IPS-NIHi11 (cell line): ENCODE measurements at places on chromosomes 12 and 14.

- DNase-seq: no peak
These were observed 183.5 kb upstream of the CAND1 start for GRCh38 chr12:67085699-67086098.

DNA sequence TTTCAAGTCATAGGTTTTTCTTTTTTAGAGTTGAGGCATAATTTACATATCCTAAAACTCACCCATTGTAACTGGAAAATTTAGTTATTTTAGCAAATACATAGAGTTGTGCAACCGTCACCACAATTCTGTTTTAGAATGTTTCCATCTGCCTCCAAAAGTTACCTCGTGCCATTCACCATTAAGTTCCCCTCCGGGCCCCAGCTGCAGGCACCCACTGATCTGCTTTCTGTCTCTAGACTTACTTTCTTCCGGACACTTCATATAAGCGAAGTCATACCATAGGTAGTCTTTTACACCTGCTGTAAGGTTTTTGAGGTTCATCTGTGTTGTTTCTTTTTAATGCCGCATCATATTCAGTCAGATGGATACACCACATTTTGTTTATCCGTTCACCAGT lies 28.7 kb downstream of the PPP2R5C start:
- DNase-seq: no peak

- DNase-seq: no peak
These were observed 72.0 kb downstream of the PPP2R5E start for GRCh38 chr14:63470962-63471793.

GRCh38 chr12:120654656-120655055 lies 14.2 kb downstream of the CABP1 start:
- DNase-seq: no peak

- DNase-seq: no peak
These were observed 1.7 kb upstream of the ANKRD33 start for GRCh38 chr12:51886021-51886710.

DNA sequence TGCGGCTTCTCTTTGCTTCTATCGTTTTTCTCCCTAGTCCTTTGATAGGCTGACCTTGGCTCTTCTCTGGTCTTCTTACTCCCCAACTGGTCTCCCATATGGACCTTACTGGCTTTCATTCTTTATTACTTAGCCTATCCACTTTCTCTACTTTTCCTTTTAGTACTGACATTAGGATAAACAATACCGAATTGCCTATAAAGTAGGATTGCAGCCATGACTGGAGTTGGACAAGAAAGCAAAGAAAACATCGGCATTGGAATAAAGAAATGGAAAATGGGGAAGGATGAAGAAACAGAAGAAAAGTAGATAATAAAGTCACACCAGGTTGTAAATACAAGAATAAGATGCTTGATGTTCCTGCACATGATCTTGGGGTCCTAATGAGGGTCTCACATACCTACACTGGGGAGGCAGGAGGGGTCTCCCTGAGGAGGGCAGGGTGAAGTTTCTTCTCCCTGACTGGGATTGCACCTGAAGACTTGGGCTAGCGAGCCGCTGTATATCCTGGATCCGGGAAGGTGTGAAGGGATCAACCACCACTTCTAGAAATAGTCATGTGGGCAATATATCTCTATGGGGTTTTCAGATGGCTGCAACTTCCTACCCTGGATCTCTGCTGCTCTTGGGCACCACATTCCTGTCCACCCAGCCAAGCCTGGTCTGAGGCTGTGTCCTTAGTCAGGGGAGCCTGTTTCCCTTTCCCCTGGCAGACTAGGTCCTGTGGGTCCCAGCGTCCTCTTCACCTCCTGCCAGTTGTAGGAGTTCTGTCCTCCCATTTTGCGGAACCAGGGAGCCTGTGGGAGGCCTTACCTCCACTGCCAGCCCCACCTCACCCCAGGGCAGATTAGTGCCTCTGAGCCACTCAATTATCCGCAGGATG lies 13.1 kb downstream of the NKX2-1 start:
- no peak for DNase-seq

DNA sequence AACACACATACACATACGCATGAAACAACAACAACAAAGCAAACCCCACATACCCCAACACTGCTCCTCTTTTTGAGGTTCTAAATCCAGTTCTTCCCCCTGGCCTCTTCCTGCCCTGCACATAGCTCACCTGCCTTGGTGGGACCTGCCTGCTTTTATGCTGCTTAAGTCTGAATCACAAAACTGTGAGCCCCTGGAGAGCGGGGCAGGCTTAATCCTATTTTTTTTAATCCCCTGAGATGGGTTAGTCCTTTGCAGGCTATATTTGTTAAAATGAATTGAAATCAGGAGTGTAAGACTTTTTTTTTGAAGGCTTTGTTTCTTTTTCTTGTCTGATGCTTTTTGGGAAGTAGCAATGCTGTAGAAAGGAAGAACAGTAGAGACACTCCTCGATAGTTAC lies 84.6 kb upstream of the MAX start:
- DNase-seq: no peak

DNA sequence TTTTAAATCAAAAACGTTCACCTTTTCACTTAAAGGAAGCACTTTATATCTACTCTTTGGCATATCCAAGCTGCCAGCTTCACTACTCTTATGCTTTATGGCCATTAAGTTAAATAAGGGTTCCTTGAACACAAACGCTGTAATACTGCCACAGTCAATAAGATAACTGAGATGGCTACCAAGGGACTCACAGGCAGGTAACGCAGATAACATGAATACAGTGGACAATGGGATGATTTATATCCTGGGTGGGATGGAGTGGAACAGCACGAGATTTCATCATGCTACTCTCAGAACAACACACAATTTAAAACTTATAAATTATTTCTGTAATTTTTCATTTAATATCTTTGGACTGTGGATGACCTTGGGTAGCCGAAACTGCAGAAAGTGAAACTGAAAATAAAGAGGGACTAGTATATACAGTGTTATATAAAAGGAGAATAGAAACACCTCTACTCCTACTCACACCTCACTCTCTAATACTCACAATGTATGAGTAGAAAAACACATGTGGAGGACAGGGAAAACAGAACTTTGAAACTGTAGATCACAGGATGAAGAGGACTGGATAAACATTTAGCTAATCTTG lies 367.3 kb downstream of the C12orf50 start:
- no peak for DNase-seq

DNA sequence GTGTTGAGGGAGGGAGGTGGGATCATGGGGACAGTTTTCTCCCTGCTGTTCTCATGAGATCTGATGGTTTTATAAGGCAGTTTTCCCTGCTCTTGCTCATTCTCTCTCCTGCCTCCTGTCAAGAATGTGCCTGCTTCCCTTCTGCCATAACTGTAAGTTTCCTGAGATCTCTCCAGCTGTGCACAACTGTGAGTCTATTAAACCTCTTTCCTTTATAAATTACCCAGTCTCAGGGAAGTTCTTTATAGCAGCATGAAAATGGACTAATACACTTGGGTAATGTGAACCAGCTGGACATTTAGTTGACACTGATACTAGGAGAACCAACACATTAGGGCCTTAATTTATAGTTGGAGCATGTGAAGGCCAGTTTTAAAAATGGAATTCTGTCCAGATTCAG lies 12.4 kb upstream of the CCDC91 start:
- DNase-seq: no peak

DNA sequence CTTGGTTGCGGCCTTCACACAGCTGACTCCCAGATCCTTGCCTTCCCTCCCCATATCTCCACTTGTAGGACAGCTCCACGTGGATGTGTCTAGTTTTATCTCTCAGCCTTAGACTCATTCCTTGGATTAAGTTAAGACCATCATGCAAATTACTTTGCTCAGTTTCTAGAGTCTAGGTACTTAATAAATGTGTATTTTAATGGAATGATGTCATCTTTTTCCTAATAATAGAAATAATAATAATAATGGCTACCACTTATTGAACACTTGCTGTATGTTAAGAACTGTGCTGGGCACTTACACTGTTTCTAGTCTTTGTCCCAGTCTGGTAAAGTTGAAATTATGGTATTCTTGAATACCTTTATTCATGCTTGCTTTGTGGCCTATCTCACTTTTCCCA lies 37.5 kb downstream of the FBXW8 start:
- no peak for DNase-seq

- DNase-seq: no peak
These were observed 87.7 kb downstream of the CHGA start for GRCh38 chr14:93010522-93011140.

- DNase-seq: no peak
These were observed 159.5 kb downstream of the KIF26A start for GRCh38 chr14:104297721-104298401.
